ENCODE measurements at places on chromosomes 4 and X. TPM values are rescaled to one million over a fixed set of nuclear protein-coding genes. Genes with fewer than 3 reads are reported as not detected.

DNA sequence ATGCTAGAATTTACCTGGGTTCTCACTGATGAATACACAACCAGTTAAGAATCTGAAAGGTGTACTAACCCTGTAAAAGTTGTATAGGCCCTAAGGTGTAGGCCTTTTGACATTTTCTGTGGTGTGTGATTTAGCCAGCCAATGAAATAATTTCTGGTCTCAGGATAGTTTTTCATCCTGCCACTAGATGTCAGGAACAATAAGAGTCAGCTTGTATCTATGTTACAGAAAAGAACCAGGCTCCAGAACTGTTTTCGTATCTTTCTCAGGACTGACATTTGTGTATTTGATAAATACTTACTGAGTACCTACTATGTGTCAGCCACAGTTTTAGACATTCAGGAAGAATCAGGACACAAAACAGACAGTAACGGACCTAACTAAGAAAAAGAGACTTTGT is 673.6 kb upstream of the TENM3 start:
- H3K27ac ChIP-seq: no peak overlapping the region
- DNase-seq: no peak
- H3K36me3 ChIP-seq: no peaks in the 10 kb centered on the region
- no peak overlapping the region for H3K4me3 ChIP-seq
- H3K4me1 ChIP-seq: no peaks in the 10 kb centered on the region

Gene SH3RF1
- 77.1 TPM for total RNA-seq

DNA sequence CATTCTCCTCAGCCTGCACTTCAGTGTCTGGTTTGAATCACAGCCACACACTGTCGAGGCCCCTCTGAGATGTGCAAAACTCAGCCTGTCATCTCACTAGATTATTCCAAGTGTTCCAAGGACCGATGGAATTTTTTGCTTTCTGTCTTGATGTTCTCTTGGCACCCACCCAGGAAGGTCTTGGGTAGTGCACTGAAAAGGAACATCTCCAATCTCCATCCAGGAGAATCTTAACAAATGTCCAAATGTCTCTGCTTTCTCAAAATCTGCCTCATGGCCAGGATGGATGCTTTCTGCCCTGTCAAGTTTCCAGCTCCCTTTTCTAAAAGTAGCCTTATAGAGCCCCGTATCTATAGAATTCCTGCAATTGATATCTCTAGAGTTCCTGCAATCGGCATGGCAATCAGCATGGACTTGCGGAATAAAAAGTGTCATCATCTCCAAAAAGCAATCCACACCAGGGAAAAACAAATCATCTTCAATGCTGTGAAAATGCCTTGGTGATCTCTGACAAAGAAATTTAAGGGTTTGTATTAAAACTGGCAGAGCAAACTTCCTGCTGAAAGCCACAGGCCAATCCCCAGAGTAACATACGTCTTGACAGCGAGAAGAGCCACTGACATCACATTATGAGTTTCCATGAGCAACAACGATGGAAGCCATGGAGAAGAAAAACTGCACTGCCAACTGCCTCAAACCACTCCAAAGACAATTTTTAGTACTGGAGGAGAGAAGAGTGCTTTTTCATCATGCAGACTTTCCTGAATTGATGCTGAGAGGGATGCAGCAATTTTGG is 215.3 kb upstream of the FAM9B start:
- H3K27ac ChIP-seq: no peak overlapping the region
- H3K4me3 ChIP-seq: no peak overlapping the region
- no peaks in the 10 kb centered on the region for H3K36me3 ChIP-seq
- H3K4me1 ChIP-seq: no peaks in the 10 kb centered on the region
- DNase-seq: no peak

Gene FAM9C
- total RNA-seq: not detected

GRCh38 chrX:10156199-10157031 is at the start of gene CLCN4:
Gene CLCN4 (plus strand): TSS chrX:10156975. CDS start chrX:10185033, 28,058 bp downstream.
- H3K27me3 ChIP-seq: peaks cover 16% of the 10 kb centered on the region
- H3K36me3 ChIP-seq: no peaks in the 10 kb centered on the region
- no peak within 1 kb of the TSS for H3K4me3 ChIP-seq
- no peaks in the 10 kb centered on the region for H3K4me1 ChIP-seq
- no peak within 1 kb of the TSS for H3K27ac ChIP-seq

- no peak overlapping the region for H3K4me3 ChIP-seq
- no peaks in the 10 kb centered on the region for H3K36me3 ChIP-seq
- H3K27ac ChIP-seq: no peak overlapping the region
- no peaks in the 10 kb centered on the region for H3K4me1 ChIP-seq
- no peaks in the 10 kb centered on the region for H3K27me3 ChIP-seq
Observed at GRCh38 chr4:85967872-85968271, 392.0 kb downstream of the MAPK10 start.

GRCh38 chr4:152073351-152074087 is 312.7 kb upstream of the GATB start:
- H3K27ac ChIP-seq: no peak overlapping the region
- no peaks in the 10 kb centered on the region for H3K36me3 ChIP-seq
- no peaks in the 10 kb centered on the region for H3K4me1 ChIP-seq
- DNase-seq: no peak
- H3K27me3 ChIP-seq: no peaks in the 10 kb centered on the region

Gene CXCL8
- total RNA-seq: 4.7 TPM

DNA sequence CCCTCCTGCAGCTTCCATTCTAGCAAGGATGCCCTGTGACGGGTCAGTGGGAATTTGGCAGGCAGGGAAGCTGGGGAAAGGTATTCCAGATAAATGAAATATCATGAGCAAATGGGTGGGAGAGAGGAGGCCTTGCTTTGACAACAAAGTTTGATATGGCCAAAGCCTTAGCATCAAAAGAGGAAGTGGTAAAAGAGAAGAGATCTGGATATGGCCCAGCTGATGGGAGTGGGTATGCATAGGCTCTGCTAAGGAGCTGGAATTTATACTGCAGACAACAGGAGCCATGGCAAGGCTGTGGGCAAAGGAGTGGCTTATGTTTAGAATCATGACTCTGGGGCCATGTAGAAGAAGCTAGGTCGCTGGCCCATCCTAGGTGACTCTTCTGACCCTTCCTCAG is 89.2 kb downstream of the PJA1 start:
- H3K27ac ChIP-seq: no peak overlapping the region
- no peak for DNase-seq
- no peaks in the 10 kb centered on the region for H3K4me1 ChIP-seq
- no peaks in the 10 kb centered on the region for H3K27me3 ChIP-seq

GRCh38 chr4:47289805-47290204 is 173.7 kb downstream of the COMMD8 start:
- no peak for DNase-seq
- H3K27me3 ChIP-seq: no peaks in the 10 kb centered on the region
- no peak overlapping the region for H3K27ac ChIP-seq
- no peak overlapping the region for H3K4me3 ChIP-seq
- no peaks in the 10 kb centered on the region for H3K4me1 ChIP-seq

Gene MGAT4D
- not detected for total RNA-seq

DNA sequence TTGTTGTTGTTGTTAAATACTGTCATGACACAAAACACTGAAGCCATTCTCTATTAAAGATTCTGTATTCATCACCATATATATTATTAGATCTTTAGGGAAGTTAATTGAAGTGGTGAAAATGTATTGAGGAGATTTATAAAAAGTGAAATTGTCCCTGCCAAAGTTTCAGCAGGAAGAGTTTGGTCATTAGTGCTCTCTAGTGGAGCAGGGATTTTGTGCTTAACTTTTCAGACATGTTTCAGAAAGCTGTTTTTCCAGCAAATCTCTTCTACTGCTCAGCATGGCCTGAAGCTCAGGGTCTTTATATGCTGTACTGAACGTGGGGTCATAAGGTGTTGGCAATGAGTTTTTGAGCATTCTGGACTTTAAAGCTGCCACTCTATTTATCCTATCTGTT is 36.7 kb upstream of the CXXC4 start:
- H3K27ac ChIP-seq: no peak overlapping the region
- H3K36me3 ChIP-seq: no peaks in the 10 kb centered on the region
- DNase-seq: no peak
- no peaks in the 10 kb centered on the region for H3K27me3 ChIP-seq

Gene H2BW2
- not detected for total RNA-seq

DNA sequence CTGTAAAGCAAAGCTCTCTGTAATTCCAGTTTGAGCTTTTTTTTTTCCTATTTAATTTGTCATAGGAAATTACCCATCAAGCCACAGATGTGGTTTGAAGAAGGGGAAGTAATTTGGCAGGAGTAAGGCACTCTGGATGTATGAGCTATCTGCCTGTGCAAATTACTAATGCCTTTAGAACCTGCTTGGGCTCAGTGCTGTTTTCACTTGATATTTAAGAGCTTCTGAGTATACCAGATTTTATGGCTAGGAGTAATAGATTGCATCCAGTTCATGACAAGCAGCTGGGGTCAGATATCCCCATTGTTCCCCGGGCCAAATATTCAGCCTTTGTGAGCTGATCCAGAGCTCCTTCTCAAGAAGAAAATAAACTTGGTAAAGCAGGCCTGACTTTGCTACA is 89.1 kb downstream of the DCAF8L2 start:
- H3K4me1 ChIP-seq: no peaks in the 10 kb centered on the region
- no peaks in the 10 kb centered on the region for H3K27me3 ChIP-seq
- H3K36me3 ChIP-seq: no peaks in the 10 kb centered on the region
- H3K27ac ChIP-seq: no peak overlapping the region
- DNase-seq: no peak

Gene PRRG3
- 0.96 TPM for total RNA-seq

Gene ESX1
- not detected for total RNA-seq

Gene SLC25A14
- total RNA-seq: 6.4 TPM

Gene BCAP31
- total RNA-seq: 295 TPM

GRCh38 chr4:85676850-85677590 is 202.1 kb downstream of the ARHGAP24 start:
- no peak for DNase-seq
- no peak overlapping the region for H3K27ac ChIP-seq
- H3K36me3 ChIP-seq: no peaks in the 10 kb centered on the region
- no peaks in the 10 kb centered on the region for H3K4me1 ChIP-seq
- H3K4me3 ChIP-seq: no peak overlapping the region

Gene NEIL3
- total RNA-seq: 6.1 TPM

GRCh38 chrX:30643313-30643821 is 9.9 kb upstream of the GK start:
- no peaks in the 10 kb centered on the region for H3K4me1 ChIP-seq
- no peaks in the 10 kb centered on the region for H3K27me3 ChIP-seq
- no peak for DNase-seq

Gene CFAP97
- total RNA-seq: 12.2 TPM

GRCh38 chr4:1470816-1471442 is 64.7 kb upstream of the NKX1-1 start:
- no peaks in the 10 kb centered on the region for H3K4me1 ChIP-seq
- no peaks in the 10 kb centered on the region for H3K36me3 ChIP-seq
- H3K4me3 ChIP-seq: no peak overlapping the region

Gene USP17L28
- total RNA-seq: not detected

Gene IL1RAPL1
- 0.24 TPM for total RNA-seq

DNA sequence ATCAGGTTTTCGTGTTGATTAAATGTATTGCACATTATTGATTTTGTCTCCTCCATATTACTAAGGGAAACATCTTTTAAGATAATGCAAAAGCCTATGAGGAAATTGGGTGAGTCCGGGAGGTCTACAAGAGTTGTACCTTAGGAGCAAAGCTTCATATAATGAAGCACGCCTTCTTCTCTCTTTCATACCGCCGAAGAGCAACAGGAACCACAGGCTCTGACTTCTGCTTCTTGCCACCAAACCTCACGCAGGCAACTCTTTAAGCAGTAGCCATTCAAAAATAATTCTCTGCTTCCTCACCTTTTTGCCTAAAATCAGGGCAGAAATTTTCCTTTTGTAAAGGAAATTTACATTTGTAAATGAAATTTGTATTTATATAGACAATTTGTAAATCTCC is 139.6 kb downstream of the SPRY1 start:
- DNase-seq: no peak
- no peaks in the 10 kb centered on the region for H3K27me3 ChIP-seq
- H3K4me1 ChIP-seq: no peaks in the 10 kb centered on the region

Gene TEC
- total RNA-seq: 2.9 TPM

DNA sequence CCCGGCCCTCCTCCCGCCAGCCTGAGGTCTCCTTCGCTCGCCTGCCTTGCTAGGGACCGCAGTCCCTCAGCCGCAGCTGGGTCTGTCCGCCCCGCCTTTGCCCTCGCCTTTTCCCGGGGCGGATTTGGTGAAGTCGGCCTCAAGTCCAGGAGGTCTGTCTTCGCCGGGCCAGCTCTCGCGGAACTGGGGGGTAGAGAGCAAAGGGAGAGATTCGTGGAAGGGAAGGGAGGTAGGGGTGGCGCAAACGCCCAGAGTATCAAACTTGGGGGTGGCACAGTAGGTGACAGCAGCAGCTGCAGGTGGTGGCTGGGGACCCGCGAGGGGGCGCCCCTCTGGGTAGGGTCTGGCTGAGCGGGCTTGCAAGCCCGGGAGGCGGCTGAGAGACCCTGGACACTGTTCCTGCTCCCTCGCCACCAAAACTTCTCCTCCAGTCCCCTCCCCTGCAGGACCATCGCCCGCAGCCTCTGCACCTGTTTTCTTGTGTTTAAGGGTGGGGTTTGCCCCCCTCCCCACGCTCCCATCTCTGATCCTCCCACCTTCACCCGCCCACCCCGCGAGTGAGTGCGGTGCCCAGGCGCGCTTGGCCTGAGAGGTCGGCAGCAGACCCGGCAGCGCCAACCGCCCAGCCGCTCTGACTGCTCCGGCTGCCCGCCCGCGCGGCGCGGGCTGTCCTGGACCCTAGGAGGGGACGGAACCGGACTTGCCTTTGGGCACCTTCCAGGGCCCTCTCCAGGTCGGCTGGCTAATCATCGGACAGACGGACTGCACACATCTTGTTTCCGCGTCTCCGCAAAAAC is at the start of gene NPY2R:
Gene NPY2R (plus strand): TSS at position 379 of the 797 bp plus-strand sequence. CDS start 5,304 bp downstream, outside the sequence.
- peaks cover 26% of the 10 kb centered on the region for H3K27me3 ChIP-seq
- no peaks in the 10 kb centered on the region for H3K36me3 ChIP-seq
- DNase-seq: no peak
- no peaks in the 10 kb centered on the region for H3K4me1 ChIP-seq
- peak within 1 kb of the TSS; percentile 19 for H3K4me3 ChIP-seq
- no peak within 1 kb of the TSS for H3K27ac ChIP-seq

DNA sequence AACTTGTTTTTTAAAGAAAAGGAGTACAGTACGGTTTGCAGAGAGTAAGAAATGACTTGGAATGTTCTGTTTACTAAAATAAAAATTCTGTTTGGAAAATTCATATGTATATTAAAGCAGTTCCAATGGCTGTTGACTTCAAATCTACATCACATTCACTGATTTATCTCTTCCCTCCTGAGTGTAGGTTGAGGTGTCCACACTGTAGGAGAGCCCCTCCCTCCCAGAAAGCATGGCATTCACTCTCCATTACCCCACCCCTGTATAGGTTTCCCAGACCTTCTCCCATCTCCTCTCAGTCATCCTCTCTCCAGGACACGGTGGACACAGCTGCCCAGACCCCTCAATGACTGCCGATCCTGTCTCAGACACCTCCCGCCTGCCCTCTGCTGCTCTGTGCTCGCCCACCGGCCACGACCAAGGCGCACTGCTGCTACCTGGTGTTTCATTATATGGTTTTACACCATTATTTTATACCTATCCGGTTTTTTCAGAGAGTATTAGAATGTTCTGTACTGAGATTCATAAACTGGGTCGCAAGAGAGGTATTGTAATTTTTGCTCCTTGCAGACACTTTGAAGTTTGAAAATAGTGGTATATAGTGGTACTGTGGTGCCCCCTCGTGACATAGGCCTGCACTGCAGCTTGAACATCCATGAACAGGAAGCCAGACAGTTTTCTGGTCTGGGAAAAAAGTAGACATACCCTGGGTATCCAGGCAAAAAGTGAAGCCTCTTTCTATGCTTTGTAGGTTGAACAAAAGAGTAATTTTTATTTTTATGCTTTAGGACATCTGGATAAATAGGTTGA is 38.8 kb upstream of the BEX4 start:
- peak; percentile 62 for DNase-seq
- no peak overlapping the region for H3K27ac ChIP-seq
- H3K4me3 ChIP-seq: no peak overlapping the region
- no peaks in the 10 kb centered on the region for H3K36me3 ChIP-seq
- H3K27me3 ChIP-seq: no peaks in the 10 kb centered on the region

Gene TMEM156
- not detected for total RNA-seq

Gene EXOC1L
- not detected for total RNA-seq
